ENCODE measurements at places on chromosomes 7 and 10. TPM values are rescaled to one million over a fixed set of nuclear protein-coding genes. Genes with fewer than 3 reads are reported as not detected.

Gene SERPINE1
- 0.22 TPM for total RNA-seq

Gene SCD
- 247 TPM for total RNA-seq

Gene HMX3
- not detected for total RNA-seq

Gene PCLO
- not detected for total RNA-seq

Gene EN2
- total RNA-seq = not detected

Gene CDHR1
- total RNA-seq = 0.30 TPM

Gene SFRP4
- total RNA-seq = not detected

Gene VIPR2
- total RNA-seq = 0.24 TPM

Gene C10orf143
- total RNA-seq = 3.6 TPM

Gene ACSL5
- 51.6 TPM for total RNA-seq

Gene OR2A5
- total RNA-seq = not detected

Gene CXCL12
- total RNA-seq = not detected

All from activated naive CD4-positive, alpha-beta T cell treated with anti-CD3 and anti-CD28 coated beads, Interleukin-2, amount 10 ng/mL, durations not matched to agents 5 hours and 36 hours (primary cell).